ENCODE measurements at places on chromosomes 3 and 15.

DNA sequence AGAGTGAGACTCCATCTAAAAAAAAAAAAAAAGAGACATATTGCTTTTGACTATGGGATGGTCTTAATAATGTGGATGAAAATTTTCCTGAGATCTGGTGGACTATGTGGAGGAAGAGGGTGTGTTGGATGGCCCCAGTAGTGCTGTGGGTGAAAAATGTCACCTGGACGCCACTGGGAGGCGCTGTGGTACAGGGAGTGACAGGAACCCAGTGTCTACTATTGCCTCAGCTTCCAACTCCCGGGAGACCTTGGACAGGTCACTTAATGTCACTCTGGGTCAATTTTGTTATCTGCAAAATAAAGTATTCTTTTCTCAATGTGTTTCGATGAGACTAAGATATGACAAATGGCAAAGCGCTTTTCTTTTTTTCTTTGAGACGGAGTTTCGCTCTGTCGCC lies 27.7 kb upstream of the DCP1A start:
- DNase-seq: peak; percentile 58

DNA sequence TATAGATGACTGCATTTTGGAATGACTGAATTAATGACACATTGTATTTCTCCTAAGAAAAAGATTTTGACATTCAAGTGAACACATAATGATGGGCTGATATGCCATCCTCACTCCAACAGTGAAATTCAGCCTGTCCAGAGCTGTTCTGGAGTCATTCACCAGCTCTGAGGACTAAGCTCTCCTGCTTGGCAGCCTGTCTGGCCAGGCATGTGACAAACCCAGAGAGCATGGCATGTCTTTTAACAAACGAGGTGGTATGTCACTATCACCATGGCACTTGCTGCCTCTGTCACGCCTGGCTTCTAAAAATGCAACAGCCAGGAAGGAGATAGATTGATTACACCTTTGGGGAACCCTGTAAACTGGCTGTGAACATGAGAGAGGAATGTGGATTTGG lies 1.4 kb downstream of the ACTC1 start:
- DNase-seq: no peak

- DNase-seq: peak; percentile 62
Observed at GRCh38 chr15:31263751-31264558, 62.7 kb upstream of the KLF13 start.

DNA sequence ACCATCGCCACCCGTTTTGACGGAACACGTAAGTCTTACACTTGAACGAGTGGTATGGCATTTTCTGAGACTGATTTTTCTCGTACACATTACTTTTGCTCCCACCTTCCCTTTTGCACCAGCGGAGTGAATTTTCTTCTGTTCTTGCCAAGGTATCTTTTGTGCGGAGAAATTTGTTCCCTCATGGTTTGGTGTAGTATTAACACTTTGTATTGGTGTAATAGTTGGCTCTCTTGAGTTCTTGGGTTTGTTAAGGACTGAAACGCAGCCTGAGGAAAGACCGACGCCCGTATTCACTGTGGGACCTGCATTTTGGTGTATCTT lies 420 bp downstream of the KCNH8 start:
- DNase-seq: no peak

DNA sequence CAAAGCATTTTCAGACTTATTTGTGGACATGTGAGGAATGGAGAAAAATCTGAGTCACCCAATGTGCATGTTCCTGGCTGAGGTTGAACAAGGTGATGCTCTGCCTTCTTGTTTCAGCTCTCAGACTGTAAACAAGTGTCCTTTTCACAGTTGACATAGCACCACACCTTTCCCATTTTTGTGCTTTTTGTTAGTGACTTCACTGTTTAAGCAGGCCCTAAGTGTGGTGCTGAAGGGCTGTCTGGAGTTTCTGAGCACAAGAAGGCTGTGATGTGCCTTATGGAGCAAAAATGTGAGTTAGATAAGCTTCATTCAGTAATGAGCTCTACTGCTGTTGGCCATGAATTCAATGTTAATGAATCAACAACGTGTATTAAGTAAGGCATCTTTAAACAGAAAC lies 20.4 kb downstream of the ABI3BP start:
- DNase-seq: no peak

- DNase-seq: no peak
Observed at GRCh38 chr3:181808053-181808452, 96.3 kb downstream of the SOX2 start.

GRCh38 chr15:76376816-76377215 lies 40.2 kb downstream of the ISL2 start:
- no peak for DNase-seq

GRCh38 chr3:38552364-38552763 lies 56.2 kb downstream of the EXOG start:
- DNase-seq: no peak

DNA sequence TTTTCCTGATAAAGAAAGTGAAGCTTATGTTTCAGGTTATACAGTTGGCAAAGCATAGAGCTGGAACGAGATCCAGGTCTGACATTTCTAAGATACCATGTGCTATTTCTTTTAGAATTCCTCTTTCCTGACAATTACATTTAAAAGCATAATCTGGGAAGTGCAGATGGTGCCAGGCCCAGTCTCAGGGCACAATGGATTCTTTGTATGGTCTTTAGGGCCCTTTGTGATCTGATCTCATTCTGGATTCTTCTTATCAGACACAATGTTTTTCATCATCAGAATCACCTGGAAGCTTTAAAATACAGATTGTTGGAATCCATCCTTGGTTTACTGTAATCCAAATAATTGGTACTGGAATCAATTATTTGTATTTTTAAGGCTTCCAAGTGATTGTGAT lies 18.6 kb upstream of the GLCE start:
- DNase-seq: no peak

DNA sequence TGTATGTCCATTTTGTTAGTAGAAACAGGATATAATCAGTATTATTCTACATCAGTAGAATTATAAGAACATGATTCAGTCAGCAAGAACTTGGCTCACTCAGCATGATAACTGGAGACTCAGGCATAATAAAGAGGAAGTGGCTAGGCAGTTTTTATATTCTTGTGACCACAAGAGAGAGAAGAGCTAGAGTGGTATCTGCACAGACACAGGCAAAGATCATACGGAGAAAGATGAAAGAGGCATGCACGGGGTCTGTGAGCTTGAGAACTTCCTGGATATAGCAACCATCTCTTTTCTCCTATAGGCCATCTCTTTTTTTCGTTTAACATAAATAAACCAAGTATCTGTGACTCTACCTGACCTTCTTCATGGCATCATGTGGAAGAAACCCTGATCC lies 46.8 kb downstream of the MYO5A start:
- no peak for DNase-seq

- no peak for DNase-seq
Observed at GRCh38 chr3:126581569-126581968, 22.8 kb upstream of the C3orf22 start.

GRCh38 chr3:49158792-49159191 lies 7.3 kb downstream of the CCDC71 start:
- no peak for DNase-seq

GRCh38 chr15:88447206-88447605 lies 20.0 kb downstream of the MRPL46 start:
- no peak for DNase-seq

- no peak for DNase-seq
Observed at GRCh38 chr15:97248376-97248775, 712.1 kb upstream of the ARRDC4 start.

GRCh38 chr3:15264486-15264885 lies 58.4 kb downstream of the CAPN7 start:
- DNase-seq: no peak

- no peak for DNase-seq
Observed at GRCh38 chr15:77834276-77834990, 201.7 kb upstream of the LINGO1 start.

DNA sequence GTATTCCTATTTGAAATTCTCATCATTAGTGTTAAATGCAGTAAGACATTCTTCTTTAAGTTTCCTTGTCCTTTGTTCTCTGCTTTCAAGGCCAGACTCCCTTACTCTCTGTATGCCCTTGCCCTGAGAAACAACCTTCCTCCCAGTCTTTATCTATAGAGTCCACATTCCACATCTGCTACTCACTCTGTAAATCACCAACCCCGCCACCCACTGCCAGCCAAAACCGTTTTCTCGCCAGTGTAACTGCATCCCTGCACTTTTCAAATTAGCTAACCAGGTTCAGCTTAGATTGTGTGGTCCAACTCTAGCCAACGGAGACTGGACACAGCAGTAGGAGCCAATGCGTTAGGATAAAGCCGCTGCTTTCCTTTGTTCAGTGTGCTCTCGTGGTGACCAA lies 402.4 kb upstream of the PDZRN3 start:
- DNase-seq: no peak

GRCh38 chr3:129609591-129610182 lies 3.2 kb upstream of the PLXND1 start:
- DNase-seq: no peak

DNA sequence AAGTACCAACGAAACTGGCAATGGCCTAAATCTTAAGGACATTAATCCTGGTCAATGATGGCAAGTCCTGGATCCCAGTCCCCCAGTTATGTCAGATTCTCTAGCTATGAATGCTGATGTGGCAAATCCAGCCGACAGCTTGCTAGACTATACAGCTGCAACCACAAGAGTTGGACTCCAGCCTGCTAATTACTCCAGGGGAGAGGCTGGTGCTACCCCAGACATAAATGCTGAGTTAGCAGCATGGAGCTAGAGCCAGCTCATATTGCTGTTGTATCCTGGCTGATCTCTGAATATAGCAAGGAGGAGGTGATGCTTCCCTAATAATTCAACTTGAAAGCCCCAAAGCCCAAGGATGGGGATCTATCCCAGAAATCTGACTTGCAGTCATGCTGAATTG lies 207.1 kb downstream of the LRRN1 start:
- DNase-seq: no peak

GRCh38 chr3:120831066-120831465 lies 76.9 kb upstream of the STXBP5L start:
- DNase-seq: no peak

- no peak for DNase-seq
Observed at GRCh38 chr3:13110678-13111116, 37.5 kb upstream of the IQSEC1 start.

DNA sequence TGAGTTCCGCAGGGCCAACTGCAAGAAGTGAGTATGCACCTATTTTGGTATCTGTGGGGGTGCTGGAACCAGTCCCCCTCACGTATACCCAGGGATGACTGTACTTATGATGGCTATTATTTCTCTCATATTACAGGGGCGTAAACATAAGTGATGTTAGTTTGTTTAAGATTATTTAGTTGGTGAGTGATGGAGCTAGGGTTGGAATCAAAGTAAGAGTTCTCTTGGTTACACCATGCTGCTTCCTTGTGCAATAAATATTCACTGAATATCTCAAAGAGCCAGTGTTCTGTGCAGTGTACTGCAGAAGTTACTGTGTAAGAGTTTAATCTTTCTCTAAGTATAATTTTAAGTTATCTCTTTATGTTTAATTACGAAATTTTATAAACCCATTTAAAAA lies 12.8 kb upstream of the UTS2B start:
- DNase-seq: no peak

GRCh38 chr15:65384895-65385869 lies 7.4 kb upstream of the IGDCC3 start:
- peak; percentile 78 for DNase-seq

GRCh38 chr3:43364926-43365325 lies 78.6 kb downstream of the SNRK start:
- no peak for DNase-seq

- DNase-seq: no peak
Observed at GRCh38 chr3:76552653-76553052, 487.2 kb upstream of the ROBO2 start.

- DNase-seq: peak; percentile 72
Observed at GRCh38 chr3:14921034-14921616, 26.3 kb upstream of the NR2C2 start.

DNA sequence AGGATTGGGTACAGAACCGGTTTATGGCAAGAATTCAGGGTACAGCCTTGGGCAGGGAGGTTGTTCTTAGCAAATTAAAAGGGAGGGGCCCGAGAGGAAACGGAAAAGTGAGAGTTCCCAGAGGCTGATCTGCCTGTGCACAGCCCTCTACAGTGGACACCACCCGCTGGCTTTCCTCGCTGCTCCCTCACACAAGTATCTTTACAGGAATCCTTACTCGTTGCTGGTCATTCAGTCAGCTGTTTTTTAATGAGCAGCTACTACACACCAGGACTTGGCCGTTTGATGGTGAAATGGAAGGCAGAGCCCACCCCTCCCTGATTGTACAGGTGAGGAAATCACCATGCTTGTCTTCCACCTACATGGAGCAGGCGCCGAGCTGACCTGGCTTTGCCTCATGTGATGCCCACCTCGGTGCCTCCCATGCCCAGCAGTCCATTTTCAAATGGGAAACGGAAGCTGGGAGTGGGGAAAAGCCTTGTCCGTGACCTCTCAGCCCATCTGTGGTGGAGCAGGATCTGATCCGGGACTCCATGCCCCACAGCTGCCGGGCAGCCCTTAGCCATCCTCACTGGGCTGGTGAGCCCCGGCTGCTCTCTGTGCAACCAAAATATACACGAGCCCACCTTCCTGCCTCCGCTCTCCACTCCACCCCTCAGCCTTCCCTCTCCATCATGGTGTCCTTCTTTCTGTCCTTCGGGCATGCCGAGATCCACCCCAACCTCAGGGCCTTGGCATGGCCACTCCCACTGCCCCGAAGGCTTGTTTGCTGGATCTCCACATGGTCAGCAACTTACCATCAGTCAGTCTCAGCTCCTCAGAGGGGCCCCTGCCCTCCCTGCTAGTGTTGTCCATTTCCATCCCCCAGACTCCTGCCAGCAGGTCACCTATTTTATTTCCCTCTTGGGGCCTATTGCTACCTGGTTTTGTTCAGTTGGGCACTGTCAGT lies 33.3 kb upstream of the FGD5 start:
- DNase-seq: no peak

DNA sequence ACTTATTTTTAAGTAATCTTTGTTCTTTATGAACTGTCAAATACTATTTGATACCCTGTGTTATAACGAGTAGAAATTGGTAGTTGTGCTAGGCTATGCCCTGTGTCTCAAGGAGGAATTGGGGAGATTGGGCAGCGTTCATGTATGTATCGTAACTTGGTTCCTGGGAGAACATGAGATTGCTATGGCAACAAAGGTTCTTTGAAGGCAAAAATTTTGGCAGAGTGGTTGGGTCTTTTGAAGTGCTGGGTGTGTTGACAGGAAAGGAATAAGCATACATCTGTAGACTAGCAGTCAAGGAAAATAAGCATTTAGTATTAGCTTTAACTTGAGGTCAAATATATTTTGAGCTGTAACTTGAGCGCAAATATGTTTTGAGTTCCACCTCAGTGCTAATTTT lies 45.3 kb downstream of the TCF12 start:
- DNase-seq: no peak

GRCh38 chr3:151478335-151478697 lies 17.5 kb upstream of the IGSF10 start:
- no peak for DNase-seq

- DNase-seq: no peak
Observed at GRCh38 chr3:171874879-171875278, 31.7 kb downstream of the TMEM212 start.

DNA sequence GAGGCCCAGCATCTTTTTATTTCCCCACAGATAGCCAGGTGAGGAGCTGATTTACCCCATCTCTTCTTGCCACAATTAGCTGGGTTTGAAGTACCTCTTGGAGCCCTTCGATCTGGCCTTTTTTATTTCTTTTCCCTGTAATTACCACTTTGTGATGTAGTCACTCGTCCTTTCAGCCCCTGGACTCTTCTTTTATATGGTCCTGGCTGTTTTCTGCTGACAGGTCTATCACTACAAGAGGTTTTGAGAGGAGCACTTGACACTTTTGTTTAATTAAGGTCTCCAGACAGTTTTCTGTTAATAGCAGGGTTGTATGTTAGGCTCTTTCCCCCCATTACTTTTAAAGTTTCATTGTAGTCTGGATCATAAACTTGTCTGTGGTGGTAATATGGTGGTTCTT lies 11.8 kb downstream of the ATXN7 start:
- no peak for DNase-seq

Data from activated T-cell treated with anti-CD3 and anti-CD28 coated beads for 48 hours (primary cell).